ENCODE measurements at places on chromosomes 2 and 18.

DNA sequence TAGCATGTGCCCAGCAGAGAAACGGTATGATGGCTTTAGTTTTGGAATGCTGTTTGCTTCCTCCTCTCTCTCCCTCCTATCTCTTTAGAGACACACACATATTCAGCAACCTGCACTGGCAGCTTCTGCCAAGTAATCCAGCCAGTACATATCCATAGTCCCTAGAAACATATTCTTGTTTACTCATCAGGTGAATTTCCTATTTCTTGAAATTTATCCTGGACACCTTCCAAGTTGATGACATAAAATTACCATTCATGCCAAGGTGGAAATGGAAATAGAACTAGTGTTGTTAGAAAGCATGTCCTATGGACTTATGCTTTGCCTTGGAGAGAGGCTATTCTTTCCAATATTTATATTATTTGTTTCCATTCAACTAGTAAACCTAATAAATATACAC is 50.9 kb upstream of the RGPD4 start:
- DNase-seq: no peak

- DNase-seq: peak; percentile 70
Measured at GRCh38 chr18:9025091-9025838, 77.2 kb upstream of the NDUFV2 start.

GRCh38 chr2:205905576-205905975 is 180.4 kb downstream of the INO80D start:
- no peak for DNase-seq

GRCh38 chr18:10122988-10123950 is 209.5 kb downstream of the VAPA start:
- DNase-seq: no peak

DNA sequence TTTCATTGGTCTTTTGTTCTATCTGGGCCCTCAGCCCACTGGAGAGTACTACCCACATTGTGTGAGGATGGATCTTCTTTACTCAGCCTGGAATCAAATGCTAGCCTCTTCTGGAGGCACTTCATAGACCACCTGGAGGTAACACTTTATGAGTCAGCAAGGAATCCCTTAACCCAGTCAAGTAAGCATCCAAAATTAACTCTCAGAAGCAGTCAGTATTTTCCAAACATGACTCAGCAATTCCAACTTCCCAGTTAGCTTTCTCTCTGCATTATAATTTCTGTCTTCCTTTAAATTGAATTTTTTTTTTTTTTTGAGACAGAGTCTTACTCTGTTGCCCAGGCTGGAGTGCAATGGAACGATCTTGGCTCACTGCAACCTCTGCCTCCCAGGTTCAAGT is 142.7 kb downstream of the ACKR3 start:
- peak; percentile 48 for DNase-seq

- no peak for DNase-seq
Measured at GRCh38 chr18:33818145-33818544, 240.1 kb downstream of the ASXL3 start.

GRCh38 chr18:5738526-5738925 is 156.8 kb downstream of the TMEM200C start:
- no peak for DNase-seq

DNA sequence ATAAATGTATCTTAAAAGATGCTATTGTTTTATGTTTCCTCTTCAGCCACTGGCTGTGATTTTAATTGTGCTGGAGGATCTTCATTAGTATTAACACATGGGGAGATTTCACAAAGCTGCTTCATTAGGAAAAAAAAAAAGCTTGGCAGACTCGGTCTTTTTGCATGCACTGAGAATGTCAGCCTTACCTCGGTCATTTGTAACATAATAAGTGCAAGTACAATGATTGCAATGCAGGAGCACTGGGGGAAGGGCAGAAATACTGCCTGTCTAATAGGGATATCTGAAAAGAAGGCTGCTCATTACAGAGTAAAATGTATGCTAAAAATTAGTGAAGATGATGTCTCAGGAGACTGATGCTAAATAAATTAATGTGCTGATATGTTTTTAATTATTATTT is 1.3 kb upstream of the BAZ2B start:
- peak; percentile 35 for DNase-seq

- peak; percentile 48 for DNase-seq
Measured at GRCh38 chr2:231717281-231718171, 9.2 kb downstream of the PTMA start.

DNA sequence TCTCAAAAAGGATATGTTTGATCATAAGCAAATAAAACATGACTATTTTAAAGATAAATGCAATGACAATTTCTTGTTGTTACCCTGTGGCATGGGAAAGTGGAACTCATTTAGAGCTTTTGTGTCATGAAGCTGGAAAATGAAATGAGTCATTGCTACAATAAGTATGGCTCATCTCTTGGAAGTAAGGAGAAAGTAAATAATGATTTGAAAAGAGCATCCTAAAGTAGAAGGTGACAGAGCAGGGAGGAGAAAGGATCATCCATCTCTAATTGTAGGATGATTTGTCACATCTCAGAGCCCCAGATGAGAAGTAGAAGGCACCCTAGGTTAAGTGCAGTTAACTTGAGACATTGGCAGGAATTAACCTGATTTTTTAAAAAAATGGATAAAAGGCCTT is 200.5 kb downstream of the CPS1 start:
- no peak for DNase-seq

- DNase-seq: no peak
Measured at GRCh38 chr2:210004881-210005280, 2.4 kb downstream of the RPE start.

- DNase-seq: no peak
Measured at GRCh38 chr2:95010718-95011117, 14.8 kb upstream of the MAL start.

DNA sequence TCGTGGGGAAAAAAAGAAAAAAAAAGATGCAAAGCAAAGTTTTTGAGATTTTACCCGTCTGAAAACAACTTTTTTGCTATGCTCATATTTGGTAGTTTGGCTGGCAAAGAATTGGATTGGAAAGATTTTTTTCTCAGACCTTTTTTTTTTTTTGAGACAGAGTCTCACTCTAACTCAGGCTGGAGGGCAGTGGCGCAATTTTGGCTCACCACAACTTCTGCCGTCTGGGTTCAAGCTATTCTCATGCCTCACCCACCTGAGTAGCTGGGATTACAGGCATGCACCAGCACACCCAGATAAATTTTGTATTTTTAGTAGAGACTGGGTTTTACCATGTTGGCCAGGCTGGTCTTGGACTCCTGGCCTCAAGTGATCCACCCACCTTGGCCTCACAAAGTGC is 56.3 kb upstream of the TANC1 start:
- DNase-seq: no peak

DNA sequence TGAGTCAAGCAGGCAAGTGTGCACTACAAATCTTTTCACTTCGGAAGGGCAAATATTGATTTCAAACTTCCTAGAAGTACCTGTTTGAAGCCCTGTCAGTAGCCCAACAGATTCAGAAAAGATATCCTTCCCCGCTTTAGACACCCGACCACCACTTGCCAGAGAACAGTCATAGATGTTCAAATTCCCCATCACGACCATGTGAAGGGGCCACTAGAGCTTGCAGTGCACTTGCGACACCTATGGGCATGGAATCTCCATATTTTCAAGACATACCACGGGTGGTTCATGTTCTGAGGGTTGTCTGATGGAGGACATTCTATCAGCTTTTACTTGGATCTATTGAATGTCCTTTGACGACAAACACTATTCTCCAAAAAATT is 23.8 kb downstream of the GNLY start:
- DNase-seq: no peak

DNA sequence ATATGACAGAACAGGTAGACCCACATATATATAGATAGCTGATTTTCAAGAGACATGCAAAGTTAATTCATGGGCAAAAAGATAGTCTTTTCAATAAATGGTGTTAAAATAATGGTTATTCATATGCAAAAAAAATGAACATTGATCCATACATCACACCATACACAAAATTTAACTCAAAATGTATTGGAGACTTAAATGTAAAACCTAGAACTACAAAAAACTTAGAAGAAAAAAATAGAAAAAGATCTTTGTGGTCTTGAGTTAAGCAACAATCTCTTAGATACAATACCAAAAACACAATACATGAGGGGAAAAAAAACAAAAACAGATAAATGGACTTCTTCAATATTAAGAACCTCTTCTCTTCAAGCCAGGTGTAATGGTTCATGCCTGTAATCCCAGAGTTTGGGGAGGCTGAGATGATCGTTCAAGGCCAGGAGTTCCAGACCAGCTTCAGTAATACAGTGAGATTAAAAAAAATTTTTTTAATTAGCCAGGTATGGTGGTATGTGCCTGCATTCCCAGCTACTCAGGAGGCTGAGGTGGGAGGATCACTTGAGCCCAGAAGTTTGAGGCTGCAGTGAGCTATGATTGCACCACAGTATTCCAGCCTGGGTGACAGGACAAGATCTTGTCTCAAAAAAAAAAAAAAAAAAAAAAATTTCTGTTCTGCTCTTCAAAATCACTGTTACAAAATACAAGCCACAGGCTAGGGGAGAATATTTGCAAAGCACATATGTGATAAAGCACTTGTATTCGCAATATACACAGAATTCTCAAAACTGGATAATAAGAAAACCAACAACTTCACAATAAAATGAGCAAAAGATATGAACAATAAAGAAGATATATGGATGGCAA is 32.7 kb upstream of the MYCN start:
- no peak for DNase-seq

DNA sequence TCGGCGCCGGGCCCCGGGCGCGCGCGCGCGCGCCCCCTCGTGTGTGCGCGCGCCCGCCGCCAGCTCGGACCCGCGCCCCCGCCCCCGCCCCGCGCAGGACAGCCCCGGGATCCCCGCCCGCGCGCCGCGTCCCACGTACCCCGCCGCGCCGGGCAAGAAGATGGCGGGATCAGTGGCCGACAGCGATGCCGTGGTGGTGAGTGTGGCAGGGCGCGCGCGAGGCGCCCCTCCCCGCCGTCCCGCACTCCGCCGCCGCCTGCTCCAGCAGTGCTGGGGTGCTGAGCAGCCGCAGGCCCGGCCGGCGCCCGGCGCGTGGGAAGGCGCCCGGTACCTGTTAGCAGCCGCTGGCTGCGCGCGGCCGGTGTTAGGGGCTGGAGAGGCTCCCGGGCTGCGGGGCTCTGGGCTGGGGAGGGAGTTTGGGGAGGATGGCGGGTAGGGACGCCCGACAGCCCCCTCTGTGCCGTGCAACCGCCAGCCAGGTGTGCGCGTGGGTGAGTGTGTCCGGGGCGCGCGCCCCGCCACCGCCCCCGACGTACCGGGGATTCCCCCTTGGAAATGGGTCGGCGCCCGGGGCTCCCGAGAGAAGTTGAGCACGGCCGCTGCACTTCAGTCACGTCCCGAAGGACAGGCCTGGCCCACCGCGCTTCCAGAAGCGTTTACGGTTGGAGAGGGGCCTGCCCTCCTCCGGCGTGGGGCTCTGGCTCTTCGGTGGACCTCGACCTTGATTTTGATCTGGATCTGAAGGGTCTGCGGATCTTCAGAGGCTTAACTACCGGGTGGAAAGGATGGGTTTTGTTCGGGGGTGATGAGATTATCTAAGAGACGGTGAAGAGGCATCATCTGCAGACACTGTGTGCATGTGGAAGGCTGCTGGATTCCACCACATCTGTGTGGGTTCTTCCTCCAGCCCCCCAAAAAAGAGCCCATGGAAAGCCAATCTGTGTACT is 697 bp downstream of the LGALSL start:
- peak; percentile 47 for DNase-seq

DNA sequence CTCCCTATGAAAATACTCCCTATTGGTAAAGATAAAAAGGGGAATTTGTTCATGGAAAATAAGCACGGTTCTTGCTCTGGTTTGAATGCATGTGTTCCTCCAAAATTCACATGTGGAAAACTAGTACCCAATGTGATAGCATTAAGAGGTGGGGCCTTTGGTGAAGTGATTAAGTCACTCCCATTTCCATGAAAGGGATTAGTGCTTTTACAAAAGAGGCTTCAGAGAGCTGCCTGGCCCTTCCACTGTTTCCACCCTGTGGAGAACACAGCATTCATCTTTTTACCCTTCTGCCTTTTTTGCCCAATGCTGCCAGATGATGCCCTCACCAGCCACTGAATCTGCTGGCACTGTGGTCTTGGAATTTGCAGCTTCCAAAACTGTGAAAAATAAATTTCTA is 666.8 kb downstream of the ARHGAP15 start:
- DNase-seq: no peak

GRCh38 chr2:95351598-95351915 is 51.0 kb upstream of the FAHD2A start:
- no peak for DNase-seq

DNA sequence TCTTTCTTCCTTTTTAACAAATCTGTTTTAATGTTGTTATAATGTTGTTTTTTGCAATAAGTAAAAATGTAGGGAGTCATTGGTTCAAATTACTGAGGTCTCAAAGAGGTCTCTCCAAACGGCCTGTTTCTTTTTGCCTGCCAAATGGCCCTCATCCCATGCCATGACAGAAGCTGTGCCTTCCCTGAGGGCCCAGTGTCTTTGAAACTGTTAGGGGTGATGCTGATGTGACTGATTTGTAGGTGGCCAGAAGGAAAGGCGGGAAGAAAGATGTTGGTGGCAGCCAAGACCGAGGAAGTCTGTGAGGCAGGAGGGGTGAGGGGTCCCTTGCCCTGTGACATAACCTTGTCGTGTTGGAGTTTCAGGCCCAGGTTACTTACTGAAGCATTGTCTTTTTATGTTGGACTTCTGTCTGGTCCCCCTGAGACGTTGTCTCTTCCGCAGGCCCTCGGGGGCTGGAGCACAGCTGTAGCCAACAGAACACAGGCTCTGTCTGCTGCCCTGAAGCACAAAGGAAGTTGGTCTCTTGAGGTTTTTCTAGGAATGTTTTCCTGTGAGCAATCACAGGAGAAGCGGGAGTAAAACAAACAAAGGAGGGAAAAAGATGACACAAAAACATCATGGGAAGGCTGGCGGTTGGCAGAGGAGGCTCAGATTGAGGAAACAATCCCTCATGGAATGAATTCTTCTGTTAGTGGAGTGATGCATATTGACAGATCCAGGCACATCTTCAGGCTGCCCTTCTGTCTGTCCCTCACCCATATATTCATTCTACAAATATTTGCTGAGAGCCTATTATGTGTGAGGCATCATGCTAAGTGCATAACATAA is 4.9 kb upstream of the ST3GAL5 start:
- DNase-seq: peak; percentile 97

GRCh38 chr2:219118504-219118903 is 42.1 kb downstream of the NHEJ1 start:
- DNase-seq: no peak

DNA sequence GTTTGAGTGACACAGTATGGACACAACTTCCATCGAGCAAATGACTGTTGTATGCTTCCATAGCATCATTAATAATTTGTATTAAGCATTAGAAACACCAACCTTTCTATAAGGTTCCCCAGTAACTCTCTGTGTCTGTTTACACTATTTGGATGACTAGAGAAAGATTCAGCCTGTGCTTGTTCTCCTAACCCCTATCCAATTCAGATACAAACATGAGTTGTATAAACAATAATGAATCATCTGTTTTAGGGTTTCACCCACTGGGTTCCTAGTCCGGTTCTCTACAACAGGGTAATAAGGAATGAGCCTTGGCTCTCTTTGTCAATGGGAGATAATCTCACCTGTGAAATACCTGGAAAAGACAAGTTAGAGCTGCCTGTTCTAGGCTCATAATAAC is 894.1 kb upstream of the PIK3C3 start:
- no peak for DNase-seq

GRCh38 chr2:150483532-150483931 is 3.9 kb downstream of the RND3 start:
- peak; percentile 38 for DNase-seq

- DNase-seq: peak; percentile 40
Measured at GRCh38 chr2:9002637-9003365, 683 bp downstream of the MBOAT2 start.

GRCh38 chr2:174985614-174986013 is 19.6 kb downstream of the CHN1 start:
- peak; percentile 61 for DNase-seq

- no peak for DNase-seq
Measured at GRCh38 chr2:238739668-238740067, 108.2 kb upstream of the TWIST2 start.

GRCh38 chr18:63062246-63062645 is 257.3 kb downstream of the BCL2 start:
- no peak for DNase-seq
